ENCODE measurements at places on chromosomes 13 and 19.

DNA sequence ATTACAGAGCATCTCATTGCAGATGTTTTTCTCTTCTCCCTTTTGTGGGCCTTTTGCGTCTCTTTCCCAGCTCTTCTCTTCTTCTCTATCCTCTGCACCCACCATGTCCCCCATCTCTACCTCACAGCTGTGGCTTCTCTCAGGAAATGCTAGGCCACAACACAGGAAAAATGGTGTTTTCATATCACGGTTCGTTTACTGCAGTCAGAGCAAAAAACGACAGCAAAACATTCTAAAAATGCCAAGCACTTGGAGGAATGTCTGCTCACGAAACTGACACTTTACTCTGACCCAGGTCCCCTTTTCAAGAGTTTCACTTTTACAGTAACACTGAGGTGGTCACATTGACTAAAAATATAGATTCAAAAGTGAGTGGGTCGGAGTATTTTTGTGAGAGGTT, 152.2 kb downstream of the DCT start:
- H3K27ac ChIP-seq = no peak overlapping the region
- no peaks in the 10 kb centered on the region for H3K4me1 ChIP-seq
- H3K36me3 ChIP-seq = no peaks in the 10 kb centered on the region
- H3K4me3 ChIP-seq = no peak overlapping the region

DNA sequence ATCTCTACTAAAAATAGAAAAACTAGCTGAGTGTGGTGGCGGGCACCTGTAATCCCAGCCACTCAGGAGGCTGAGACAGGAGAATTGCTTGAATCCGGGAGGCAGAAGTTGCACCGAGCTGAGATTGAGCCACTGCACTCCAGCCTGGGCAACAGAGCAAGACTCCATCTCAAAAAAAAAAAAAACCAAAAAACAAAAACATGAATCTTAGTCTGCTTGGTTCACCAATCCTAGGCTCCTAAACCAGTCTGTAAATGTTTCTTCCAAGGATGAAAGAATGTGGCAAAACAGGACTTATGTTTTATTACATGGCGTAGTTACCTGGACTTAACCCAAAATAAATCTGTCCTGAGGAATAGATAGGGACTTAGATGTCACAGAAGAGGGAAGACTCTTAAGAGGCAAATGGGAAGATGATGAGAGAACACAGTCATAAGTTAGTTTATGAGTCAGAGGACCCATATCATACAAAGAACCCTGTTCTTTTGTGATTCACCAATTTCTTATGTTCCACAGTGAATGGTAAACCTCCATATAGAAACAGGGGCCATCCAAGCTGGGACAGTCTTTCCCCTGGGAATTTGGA, 6.9 kb upstream of the FBXL3 start:
- no peaks in the 10 kb centered on the region for H3K36me3 ChIP-seq
- DNase-seq = no peak
- no peaks in the 10 kb centered on the region for H3K4me1 ChIP-seq

DNA sequence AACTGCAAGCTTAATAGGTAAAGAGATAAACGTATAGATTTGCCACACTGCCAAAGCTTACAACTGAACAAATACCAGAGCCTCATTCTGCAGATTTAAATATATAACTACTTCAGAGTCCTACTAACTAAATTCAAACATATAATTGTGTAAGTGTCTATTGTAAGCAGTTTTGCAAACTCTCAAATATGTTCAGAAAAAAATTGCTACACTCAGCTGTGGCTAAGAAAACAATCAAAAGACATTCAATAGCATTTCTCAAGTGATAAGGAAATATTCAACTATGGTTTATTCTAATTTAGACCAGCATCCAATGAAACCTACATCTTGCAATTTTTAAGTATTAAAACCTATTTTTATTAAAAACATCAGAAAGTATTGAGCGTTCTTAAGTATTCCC, 202.4 kb downstream of the KCTD12 start:
- DNase-seq = no peak
- no peaks in the 10 kb centered on the region for H3K27me3 ChIP-seq
- no peak overlapping the region for H3K4me3 ChIP-seq
- H3K36me3 ChIP-seq = no peaks in the 10 kb centered on the region

DNA sequence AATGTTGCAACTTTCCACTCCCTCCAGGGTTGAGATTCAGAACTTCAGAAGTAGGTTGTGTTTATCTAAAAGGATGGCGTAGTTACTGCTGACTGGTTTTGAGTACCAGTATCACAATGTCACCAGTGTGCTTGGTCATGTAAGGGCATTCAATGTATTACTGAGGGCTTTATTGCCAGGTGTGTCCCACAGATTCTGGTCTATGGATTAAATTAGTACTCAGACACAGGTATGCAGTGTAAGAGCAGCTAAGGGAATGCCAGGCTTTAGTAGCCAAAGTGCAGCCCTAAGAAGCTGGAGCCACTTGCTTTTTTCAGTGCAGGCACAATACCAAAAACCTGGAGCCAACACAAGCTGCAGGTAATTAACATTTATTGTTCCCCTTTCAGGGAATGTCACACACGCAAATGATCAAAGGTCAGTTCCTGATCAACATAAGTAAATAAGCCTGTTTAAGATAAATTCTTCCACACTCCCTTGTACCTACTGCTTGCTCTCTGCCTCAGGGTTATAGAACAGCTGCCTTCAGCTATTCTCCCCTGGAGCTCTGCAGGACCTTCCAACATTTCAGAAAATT, 130.1 kb upstream of the ZNF91 start:
- DNase-seq = no peak
- no peak overlapping the region for H3K4me3 ChIP-seq
- H3K27me3 ChIP-seq = no peaks in the 10 kb centered on the region
- no peak overlapping the region for H3K27ac ChIP-seq
- no peaks in the 10 kb centered on the region for H3K4me1 ChIP-seq

DNA sequence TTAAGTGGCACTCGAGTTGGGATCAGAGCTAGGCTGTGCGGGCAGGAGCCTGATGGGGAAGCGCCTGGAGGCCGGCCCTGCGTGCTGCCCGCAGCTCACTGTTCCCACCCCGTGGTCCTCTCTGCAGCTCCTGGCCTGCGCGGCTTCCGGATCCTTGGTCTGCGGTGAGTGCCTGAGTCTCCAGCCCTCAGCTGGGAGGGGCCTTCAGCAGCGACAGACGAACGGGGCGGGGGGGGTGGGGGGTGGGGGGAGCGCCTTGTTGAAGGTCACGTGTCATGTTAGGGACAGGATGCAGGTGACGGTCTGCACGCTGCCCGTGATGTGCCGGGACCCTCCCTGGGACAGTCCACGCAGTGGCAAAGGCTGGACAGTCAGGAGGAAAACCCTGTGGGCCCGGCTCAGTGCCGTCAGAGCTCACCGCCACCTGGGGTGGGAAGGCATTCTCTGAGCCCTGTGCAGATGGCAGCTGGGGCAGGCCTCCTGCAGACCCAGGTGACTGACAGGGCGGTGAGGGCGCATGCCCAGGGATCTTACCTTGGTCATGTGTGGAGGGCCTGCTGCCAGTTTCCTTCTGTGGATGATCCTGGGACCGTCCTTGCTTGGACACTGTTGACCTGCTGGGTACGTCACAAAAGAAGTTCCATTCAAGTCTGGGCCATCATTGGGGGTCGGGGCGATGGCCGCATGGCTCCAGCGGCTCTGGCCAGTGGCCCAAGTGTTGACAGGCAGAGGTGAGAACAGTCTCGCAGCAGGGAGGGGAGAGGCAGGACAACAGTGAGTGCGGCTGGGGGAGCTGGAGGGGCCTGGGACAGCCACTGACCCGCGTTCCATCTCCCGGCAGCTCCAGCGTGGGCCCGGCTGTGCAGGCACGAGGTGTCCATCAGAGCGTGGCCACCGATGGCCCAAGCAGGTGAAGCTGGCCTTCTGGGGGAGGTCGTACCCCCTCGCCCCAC, 4.3 kb downstream of the NDUFS7 start:
- H3K4me3 ChIP-seq = no peak overlapping the region
- DNase-seq = no peak
- no peaks in the 10 kb centered on the region for H3K27me3 ChIP-seq
- peaks cover 24% of the 10 kb centered on the region for H3K36me3 ChIP-seq
- peaks cover 19% of the 10 kb centered on the region for H3K4me1 ChIP-seq

- H3K27ac ChIP-seq = no peak overlapping the region
- H3K27me3 ChIP-seq = no peaks in the 10 kb centered on the region
- no peak for DNase-seq
- H3K4me1 ChIP-seq = no peaks in the 10 kb centered on the region
- H3K36me3 ChIP-seq = peaks cover 79% of the 10 kb centered on the region
- H3K4me3 ChIP-seq = no peak overlapping the region
Measured at GRCh38 chr19:18863843-18864362, 32.1 kb downstream of the CERS1 start.

- no peaks in the 10 kb centered on the region for H3K27me3 ChIP-seq
- DNase-seq = no peak
- no peak overlapping the region for H3K4me3 ChIP-seq
- H3K36me3 ChIP-seq = no peaks in the 10 kb centered on the region
- no peak overlapping the region for H3K27ac ChIP-seq
Measured at GRCh38 chr13:31264151-31264550, 64.4 kb downstream of the B3GLCT start.

DNA sequence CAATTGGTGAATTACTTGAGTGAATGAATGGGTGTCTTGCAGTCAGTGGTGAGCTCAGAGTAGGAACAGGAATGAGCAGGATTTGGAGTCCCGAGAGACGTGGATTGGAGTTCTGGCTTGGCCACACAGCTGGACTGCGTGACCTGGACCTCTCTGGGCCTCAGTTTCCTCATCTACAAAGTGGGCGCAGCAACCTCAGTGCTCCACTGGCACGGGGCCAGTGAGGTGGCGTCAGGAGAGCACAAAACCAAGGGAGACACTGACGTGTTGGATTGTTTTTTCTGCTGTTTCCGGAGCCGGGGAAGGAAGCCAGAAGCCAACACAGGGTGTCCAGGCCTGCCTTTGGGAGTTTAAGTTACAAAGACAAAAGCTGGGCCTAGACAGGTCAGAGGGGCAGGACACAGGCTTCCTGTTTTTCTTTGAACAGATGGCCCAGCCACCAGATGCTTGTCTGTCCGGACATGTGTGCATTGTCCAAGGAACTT, 6.5 kb upstream of the DOCK6 start:
- no peak overlapping the region for H3K27ac ChIP-seq
- H3K4me3 ChIP-seq = no peak overlapping the region
- no peak for DNase-seq
- H3K27me3 ChIP-seq = no peaks in the 10 kb centered on the region
- no peaks in the 10 kb centered on the region for H3K36me3 ChIP-seq

DNA sequence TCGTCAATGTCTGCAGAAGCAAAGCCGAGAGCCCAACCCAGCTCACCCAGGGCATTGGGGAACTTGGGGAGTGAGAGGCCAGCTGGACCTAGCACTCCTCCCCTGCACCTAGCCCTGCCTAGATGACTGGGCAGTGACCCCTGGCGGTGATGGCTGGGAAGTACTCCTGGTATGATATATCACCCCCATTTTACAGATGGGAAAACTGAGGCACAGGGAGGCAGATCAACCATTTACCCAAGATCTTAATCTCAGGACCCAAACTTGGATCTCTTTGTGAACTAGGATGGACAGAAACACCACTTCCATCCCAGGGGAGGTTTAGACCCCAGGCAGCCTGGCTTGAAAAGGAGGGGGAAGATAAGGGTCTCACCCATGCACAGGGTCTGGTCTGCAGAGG, 43.5 kb downstream of the CCL25 start:
- H3K27me3 ChIP-seq = no peaks in the 10 kb centered on the region
- no peak for DNase-seq
- no peak overlapping the region for H3K27ac ChIP-seq
- no peaks in the 10 kb centered on the region for H3K4me1 ChIP-seq

DNA sequence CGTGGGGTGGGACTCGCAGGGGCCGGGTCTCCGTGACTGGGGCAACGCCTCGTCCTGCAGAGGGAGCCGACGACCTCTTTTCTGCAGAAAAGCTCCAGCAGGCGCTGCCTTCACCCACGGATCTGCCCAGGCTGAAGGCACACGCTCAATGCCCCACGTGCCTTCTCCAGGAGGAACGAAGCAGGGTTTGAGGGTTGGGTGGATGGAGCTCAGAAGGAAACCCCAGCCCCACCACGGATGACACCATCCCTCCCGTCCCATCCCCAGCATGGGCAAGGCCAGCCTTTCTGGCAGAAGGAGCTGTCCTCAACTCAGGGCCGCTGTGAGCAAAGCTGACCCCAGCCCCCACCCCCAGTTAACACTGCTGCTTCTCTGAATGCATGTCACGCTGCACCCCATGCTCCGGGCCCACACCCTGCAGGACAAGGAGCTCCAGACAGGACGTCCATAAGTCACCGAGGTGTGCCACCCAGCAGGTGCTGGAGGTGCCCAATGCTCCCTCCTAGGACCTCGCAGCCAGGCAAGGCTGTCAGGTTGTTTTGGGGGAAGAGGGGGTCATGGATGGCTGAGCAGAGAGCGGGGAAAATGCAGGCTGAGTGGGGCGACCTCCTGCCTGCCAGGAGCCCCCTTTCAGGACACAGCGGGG, 7.4 kb downstream of the C19orf25 start:
- no peak overlapping the region for H3K4me3 ChIP-seq
- DNase-seq = peak; percentile 33
- H3K27me3 ChIP-seq = peaks cover under 1% of the 10 kb centered on the region
- peaks cover 32% of the 10 kb centered on the region for H3K4me1 ChIP-seq

- H3K27ac ChIP-seq = no peak overlapping the region
- DNase-seq = no peak
- H3K4me1 ChIP-seq = no peaks in the 10 kb centered on the region
- H3K36me3 ChIP-seq = no peaks in the 10 kb centered on the region
Measured at GRCh38 chr13:78241278-78241919, 322.8 kb upstream of the EDNRB start.

DNA sequence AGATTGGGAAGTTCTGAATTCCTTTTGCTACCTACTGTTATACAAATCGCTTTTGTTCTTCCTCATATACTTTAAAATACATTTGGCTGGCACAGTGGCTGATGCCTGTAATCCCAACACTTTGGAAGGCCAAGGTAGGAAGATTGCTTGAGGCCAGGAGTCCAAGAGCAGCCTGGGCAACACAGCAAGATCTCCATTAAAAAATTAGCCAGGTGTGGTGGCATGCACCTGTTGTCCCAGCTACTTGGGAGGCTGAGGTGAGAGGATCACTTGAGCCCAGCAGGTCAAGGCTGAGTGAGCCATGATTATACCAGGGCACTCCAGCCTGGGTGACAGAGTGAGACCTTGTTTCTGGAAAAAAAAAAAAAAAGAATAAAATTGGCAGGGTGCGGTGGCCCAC, 34.4 kb upstream of the CXCL17 start:
- no peaks in the 10 kb centered on the region for H3K36me3 ChIP-seq
- H3K27ac ChIP-seq = no peak overlapping the region
- H3K27me3 ChIP-seq = no peaks in the 10 kb centered on the region

GRCh38 chr19:47271949-47272348, 2.7 kb upstream of the INAFM1 start:
- peaks cover 12% of the 10 kb centered on the region for H3K4me1 ChIP-seq
- DNase-seq = no peak
- no peak overlapping the region for H3K27ac ChIP-seq
- H3K36me3 ChIP-seq = no peaks in the 10 kb centered on the region

DNA sequence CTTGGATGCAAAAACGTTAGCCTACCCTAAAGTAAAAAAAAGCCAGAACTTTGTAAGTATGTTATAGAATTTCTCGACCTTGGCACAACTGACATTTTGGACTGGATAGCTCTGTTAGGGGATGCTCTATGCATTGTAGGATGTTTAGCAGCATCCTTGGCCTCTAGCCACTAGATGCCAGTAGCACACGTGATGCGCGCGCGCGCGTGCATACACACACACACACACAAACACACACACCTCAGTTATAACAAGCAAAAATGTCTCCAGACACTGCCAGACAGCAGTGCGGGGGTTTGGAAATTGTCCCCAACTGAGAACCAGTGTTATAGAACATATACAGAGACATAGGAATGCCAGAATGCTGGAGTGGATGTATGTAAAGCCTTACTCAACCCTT, 17.2 kb downstream of the ZNF226 start:
- no peak for DNase-seq
- no peaks in the 10 kb centered on the region for H3K4me1 ChIP-seq
- H3K27ac ChIP-seq = no peak overlapping the region

Data from pancreas (tissue), 10 donors.